ENCODE measurements at places on chromosomes 1 and 21. TPM values are rescaled to one million over a fixed set of nuclear protein-coding genes. Genes with fewer than 3 reads are reported as not detected.

The RIMKLA gene
- total RNA-seq: 0.31 TPM

The LEMD1 gene
- total RNA-seq: 1.3 TPM

The LEFTY2 gene
- 0.74 TPM for total RNA-seq

The BCL2L15 gene
- total RNA-seq: 0.27 TPM

DNA sequence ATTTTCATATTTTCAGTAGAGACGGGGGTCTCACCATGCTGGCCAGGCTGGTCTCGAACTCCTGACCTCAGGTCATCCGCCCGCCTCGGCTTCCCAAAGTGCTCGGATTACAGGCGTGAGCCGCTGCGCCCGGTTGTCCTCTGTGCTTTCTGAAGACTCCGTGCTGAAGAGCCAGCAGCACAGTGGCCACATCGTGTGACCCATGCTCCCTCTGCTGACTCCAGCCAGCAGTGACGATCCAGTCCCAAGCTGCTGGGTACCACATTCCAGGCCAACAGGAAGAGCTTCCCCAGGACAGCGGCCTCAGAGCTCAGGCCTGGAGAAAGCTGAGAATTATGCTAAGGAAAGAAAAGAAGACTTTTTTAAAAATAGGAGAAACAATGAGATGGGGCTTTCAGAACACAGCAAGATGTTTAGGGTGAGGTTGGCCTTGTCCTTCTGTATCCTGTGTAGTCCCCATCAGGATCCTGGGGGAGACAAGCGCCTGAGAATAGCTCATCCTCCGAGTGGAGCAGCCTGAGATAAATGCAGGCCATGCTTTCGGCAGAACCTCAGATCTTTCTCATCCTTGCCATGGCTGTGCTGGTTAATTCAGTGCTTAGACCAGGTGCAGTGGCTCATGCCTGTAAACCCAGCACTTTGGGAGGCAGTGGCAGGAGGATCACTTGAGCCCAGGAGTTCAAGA is 207.1 kb downstream of the SLC35F3 start:
- DNase-seq: no peak

- DNase-seq: no peak
These were observed 79.7 kb upstream of the MAP10 start for GRCh38 chr1:232725305-232726047.

GRCh38 chr1:228508840-228509415 is 21.7 kb downstream of the RNF187 start:
- DNase-seq: no peak

DNA sequence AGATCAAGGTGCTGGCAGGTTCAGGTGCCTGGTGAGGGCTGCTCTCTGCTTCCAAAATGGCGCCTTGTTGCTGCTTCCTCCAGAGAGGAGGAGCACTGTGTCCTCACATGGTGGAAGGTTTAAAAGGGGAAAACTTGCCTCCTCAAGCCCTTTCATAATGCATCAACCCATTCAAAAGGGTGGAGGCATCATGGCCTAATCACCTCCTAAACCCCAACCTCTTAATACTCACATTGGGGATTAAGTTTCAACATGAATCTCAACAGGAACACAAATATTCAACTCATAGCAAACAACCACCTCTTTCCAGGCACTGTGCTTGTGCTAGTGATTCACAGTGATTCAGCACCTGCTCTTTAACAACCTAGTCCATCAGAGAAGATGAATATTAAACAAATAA is 4.2 kb downstream of the S100A12 start:
- no peak for DNase-seq

DNA sequence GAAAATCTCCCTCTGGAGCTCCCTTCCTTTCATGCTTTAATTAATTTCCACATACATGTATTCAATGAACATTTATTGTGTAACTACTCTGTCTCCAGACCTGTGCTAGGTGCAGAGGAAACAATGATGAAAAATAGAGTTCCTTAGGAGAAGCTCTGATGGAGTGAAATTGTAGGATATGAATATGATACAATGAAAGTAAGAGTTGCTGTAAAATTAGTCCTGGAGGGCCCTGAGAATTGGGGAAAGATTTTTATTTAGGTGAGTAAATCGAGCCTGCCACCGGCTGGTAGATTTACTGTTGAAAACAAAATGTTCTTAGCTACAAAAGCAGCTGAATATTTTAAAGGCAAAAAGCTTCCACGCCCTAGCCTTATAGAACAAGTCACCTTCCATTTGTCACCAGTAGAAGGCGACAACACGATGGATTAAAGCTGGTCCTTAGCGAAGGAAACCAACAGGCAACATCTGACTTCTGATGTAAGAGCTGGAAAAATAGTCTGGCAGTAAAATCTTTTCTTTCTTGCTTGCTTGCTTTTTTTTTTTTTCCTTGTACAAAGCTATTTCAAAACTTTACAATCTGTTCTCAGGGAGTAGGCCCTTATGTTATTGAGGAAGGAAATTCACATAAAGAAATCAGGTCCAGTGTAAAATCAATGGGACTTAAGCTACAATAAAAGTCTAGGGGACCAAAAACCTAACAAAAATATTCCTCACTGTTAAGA is 82.0 kb upstream of the ROR1 start:
- no peak for DNase-seq

- DNase-seq: no peak
These were observed 29.2 kb downstream of the AGPAT3 start for GRCh38 chr21:43894206-43894577.

DNA sequence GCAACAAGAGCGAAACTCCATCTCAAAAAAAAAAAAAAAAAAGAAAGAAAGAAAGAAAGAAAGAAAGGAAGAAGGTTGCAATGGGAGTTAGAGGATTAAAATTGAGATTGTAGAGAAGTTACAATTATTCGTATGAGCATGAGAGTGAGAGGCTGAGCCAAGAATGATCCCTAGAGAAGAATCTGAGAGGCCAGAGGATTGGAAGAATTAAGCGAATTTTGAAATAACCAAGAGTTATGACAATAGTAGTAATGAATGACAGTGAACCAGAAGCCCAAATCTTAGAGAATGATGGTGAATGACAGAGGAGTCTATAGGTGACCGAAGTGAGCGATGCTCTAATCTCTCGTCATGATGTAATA is 369 bp upstream of the ZYG11B start:
- no peak for DNase-seq

GRCh38 chr1:58041621-58042020 is 504.9 kb downstream of the OMA1 start:
- DNase-seq: no peak

GRCh38 chr1:238438311-238439270 is 547.9 kb upstream of the ZP4 start:
- no peak for DNase-seq

DNA sequence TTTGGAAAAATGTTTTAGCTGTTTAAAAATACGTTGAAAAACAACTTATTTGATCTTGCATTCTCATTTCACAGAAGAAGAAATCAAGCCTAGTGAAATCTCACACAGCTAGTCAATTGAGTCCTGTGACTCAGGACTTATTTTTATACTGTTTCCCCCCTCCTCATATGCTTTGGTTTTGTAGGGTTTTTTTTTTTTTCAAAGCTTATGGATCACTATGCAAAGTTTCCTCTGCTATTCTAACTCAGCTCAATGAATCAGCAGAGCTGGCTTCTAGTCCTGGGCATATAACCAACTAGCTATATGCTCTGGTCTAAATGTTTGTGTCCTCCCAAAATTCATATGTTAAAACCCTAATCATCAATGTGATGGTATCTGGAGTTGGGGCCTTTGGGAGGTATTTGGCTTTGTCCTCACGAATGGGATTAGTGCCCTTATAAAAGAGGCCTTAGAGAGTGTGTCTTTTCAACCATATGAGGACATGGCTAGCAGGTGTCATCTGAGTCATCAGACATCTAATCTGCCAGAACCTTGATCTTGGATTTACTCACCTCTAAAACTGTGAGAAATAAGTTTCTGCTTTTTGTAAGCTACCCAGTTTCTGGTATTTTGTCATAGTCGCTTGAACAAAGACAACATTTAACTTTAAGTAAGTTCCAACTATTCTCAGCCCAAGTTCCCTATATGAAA is 317.2 kb upstream of the C1orf87 start:
- no peak for DNase-seq

- DNase-seq: no peak
These were observed 60.2 kb downstream of the PRRC2C start for GRCh38 chr1:171545523-171545922.

Measured in mesothelial cell of epicardium (in vitro differentiated cells).